ENCODE measurements at places on chromosomes 7 and 10.

GRCh38 chr10:27461312-27461711 lies 42.8 kb upstream of the RAB18 start:
- DNase-seq, result no peak

- DNase-seq, result no peak
These were observed 49.7 kb upstream of the DDC start for GRCh38 chr7:50614721-50615518.

GRCh38 chr7:2260820-2261219 lies 18.8 kb downstream of the NUDT1 start:
- peak; percentile 79 for DNase-seq

DNA sequence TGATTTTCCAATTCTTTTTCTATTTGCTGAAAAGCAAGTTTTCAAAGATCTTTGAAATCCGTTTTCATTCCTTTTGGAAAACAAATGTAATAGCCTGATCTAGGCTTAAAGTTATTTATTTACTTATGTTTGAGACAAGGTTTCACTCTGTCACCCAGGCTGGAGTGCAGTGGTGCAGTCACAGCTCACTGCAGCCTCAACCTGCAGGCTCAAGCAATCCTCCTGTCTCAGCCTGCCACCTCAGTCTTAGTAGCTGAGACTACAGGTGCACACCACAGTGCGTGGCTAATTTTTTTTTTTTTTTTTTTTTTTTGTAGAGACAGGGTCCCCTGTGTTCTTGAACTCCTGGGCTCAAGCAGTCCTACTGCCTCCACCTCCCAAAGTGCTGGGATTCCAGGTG lies 4.6 kb downstream of the ST7 start:
- DNase-seq, result no peak

GRCh38 chr10:38209332-38209731 lies 115.2 kb downstream of the ZNF37A start:
- no peak for DNase-seq

DNA sequence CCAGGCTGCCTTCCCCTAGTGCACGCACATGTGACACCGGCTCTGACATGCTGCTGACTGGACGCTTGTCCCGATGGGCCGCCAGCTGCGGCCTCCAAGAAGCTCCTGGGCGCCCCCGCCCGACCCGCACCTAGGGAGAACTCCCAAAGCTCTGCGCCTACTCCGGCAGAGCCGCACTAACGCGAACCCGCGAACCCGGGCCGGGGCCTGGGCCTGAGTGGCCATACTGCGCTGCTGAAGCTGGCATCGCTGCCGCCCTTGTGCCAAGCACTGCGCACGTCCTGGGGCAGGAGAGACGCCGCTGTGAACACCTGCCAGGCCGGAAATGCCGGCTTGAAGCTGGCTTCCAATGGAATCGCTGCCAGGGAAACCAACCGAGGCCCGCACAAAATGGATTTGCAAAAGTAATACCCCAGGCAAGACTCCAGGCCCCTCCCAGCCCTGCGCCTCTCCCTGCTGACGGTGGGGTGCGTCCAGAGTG lies 85.1 kb downstream of the WASHC2A start:
- DNase-seq, result no peak

GRCh38 chr10:29114141-29114540 lies 174.7 kb upstream of the LYZL1 start:
- no peak for DNase-seq

GRCh38 chr10:79386637-79387465 lies 39.6 kb downstream of the PPIF start:
- no peak for DNase-seq

DNA sequence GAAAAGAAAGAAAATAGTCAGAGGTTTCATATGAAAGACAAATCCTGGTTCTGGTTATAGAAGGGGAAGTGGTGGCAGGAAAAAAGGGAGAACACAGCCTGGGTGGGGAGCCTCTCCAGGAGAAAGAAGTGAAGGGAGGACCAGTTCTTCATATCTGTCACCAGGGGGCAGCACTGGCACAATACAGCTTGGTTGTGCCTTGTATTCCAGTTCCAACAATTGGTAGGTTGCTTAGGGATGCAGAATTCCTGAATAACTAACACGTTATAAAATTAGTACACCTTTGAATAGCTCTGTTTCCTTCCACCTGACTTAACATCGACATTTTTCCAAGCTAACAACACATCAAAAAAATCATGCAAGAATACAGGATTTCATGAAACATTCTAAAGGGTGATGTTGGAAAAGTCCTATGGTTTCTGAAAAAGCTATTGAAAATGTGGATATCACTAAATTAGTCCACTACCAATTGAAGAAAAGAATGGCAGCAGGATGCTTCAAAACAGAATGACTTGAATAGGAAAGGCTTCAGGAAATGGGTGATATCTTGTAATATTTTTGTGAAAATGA lies 52.9 kb downstream of the CYP26A1 start:
- DNase-seq, result no peak

DNA sequence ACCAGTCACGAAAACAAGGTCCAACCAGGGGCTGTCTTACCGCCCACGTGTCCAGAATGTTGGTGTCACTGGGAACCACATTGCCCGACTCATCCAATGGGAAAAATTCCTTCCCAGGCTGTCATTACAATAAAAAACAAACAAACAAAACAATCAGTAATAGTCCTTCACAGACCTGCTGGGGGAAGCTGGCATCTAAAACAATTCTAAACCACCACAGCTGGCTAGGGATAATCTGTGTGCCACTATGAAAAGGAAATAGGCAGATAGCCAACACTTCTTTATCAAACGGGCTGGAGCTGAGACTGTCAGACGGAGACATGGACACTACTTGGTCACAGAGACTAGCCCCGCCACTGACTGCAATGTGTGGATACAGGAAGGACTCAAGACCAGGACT lies 9.2 kb downstream of the AKR1B1 start:
- no peak for DNase-seq

- DNase-seq, result no peak
These were observed 12.4 kb downstream of the PAPOLB start for GRCh38 chr7:4849390-4849789.

DNA sequence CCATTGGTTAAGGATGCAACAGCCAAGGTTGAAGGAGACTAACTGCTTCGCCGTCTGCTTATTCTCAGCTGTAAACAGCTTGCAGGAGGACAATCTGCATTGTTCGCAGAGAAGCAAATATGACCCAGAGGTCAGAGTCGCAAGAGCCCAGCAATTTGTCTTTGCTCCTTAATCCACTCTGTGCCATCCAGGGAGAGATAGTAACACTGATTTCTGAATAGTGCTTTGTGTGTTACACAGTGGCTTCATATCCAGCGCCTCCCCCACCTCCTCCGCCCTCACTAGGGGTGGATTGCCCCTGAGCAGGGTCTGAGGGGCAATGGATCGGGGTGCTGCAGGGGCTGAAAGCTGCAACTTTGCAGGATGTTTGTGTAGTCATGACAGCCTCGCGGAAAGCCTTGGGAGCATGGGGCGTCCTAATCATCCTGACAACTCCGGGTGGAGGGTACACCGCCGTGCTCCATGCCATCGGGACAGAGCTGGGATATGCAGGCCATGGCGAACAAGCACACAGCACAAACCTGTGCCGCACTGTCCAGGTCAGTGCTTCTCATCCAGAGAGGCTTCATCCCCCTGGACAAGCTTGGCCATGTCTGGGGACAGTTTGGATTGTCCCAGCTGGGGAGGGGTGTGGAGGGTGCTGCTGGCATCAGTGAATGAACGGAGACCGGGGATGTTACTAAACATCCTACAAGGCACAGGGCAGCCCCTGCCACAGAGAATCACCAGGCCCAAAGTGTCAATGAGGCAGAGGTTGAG lies 103.1 kb upstream of the INSIG1 start:
- DNase-seq, result no peak

DNA sequence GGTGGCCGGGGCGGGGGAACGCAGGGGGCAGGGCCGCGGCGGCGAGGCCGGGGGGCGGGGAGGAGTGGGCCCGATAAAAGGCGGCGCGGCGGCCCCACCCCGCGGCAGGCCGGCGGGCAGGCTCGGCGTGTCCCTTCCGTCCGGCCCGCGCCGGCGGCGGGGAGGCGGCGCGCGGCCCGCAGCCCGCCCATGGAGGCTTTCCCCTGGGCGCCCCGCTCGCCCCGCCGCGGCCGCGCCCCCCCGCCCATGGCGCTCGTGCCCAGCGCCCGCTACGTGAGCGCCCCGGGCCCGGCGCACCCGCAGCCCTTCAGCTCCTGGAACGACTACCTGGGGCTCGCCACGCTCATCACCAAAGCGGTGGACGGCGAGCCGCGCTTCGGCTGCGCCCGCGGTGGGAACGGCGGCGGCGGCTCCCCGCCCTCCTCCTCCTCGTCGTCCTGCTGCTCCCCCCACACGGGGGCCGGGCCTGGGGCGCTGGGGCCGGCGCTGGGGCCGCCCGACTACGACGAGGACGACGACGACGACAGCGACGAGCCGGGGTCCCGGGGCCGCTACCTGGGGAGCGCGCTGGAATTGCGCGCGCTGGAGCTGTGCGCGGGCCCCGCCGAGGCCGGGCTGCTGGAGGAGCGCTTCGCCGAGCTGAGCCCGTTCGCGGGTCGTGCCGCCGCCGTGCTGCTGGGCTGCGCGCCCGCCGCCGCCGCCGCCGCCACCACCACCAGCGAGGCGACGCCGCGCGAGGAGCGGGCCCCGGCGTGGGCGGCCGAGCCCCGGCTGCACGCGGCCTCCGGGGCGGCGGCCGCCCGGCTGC lies at the start of gene NANOS1:
Gene NANOS1 (plus strand): TSS at position 102 of the 808 bp plus-strand sequence. CDS start 88 bp downstream, at position 190.
- no peak for DNase-seq

DNA sequence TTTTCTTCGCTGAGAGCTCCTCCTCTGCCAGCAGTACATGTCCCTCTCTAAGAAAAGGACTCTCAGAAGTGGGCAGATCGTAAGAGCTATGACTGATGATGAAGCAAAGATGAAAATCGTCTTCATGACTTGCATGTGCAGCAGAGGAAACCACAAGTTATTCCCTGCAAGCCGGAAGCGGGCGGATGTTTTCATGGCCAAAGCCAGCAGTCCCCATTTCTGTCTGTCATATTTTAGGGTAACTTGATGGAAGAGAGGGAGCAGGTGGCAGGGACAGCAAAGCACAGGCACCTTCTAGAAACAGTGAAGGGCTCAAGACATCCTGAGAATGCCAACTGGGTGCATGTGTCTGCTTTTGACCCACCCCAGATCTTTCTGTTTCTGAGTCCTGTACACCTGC lies 19.9 kb downstream of the KLF6 start:
- no peak for DNase-seq

DNA sequence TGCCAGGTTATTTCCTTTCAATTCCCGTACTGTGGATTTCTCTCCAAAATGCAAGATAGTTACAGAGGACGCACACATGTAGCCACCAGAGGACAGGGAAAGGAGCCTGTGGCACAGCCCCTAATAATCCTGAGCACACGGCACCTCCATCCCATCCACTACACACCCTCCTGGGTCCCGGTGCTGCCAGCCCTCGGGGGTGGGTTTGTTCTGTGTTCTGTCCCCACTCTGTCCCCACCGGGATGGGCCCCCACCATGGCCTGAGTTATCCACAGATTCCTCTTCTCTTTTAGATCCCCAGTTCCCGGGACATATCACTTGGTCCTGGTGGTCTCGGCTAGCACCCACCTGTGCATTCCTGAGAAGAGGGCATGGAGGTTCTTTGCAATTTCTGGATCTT lies 196.9 kb upstream of the PPP2R2D start:
- no peak for DNase-seq

DNA sequence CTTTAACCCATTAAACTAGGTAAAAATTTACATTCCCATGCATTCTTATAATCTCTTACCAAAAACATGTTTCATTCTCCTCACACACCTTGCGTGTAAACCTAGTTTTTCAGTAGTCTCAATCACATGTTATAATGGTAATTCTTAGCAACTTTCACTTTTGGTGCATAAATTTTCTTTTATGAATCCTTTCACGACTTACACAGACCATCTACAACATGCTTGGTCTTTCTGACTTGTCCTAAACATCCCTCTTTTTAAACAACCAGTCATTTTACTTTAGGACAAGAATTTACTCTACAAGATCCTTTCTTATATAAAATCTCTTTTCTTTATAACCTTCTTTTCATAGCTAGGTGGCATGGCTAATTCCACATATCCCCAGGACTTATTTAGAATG lies 25.8 kb downstream of the FBXL13 start:
- no peak for DNase-seq

DNA sequence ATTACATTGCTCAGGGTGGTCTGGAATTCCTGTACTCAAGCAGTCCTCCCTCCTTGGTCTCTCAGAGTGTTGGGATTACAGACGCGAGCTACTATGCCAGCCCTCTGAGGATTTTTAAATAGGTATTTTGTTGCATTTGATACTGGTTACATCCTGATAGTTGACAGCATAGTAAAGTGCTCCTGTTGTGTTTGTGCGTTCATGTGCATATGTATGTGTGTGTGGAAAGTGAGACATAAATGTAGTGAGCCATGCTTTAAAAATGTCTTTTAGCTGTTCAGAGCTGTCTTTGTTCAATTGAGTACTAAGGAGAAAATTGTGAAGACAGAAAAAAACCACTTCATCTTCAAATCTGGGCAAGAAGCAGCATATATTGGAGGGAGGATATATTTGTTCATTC lies 27.8 kb downstream of the ZNRF2 start:
- DNase-seq, result no peak

GRCh38 chr10:2920168-2920567 lies 147.2 kb upstream of the PFKP start:
- no peak for DNase-seq

- DNase-seq, result no peak
These were observed 36.2 kb upstream of the HECW1 start for GRCh38 chr7:43076189-43076605.

DNA sequence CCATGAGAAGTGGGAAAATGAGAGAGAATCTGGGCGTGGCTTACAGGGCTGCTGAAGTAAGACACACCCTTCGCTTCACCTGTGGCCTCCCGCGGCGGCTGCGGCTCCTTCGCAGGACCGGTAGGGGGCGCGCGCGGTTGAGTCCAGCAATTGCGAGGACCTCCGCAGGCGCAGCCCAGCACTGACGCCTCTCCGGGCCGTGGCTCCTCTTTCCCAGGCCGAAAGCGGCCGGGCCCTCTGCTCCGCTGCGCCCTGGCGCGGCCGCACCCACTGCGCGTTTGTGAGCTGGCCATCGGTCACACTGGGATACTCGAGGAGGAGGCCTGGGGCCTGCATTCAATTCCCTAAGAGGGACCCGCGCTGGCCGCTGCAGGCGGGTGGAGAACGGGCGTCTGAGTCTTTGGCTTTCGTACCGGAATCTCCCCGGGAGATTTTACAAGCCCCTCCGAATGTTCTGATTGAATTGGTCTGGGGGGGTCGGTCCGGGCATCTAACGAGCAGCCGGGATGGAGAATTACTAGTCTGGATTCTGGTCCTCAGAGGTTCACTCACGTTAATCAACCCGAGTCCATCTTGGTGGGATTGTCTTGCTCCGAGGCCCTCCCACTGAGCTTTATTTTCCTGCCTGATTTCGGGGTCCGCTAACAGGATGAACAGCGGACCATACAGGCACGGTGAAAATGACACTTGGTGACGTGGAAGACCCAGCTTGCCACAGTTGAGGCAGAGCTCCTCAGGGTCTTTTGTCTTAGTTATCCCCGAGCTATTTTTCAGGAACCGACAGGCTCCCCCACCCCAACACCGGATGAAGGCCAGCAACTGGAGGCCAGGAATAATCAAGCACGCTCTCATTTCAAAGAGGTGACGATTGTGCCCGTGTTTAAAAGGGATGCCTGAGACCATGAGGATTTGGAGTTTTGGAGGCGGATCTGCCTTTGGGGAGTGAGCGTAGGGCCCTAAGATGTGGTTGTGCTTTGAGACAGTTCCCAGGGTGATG lies at the start of gene LRRD1:
Gene LRRD1 (minus strand): TSS at position 215 of the 997 bp plus-strand sequence. CDS start 13,940 bp downstream, outside the sequence.
- DNase-seq, result no peak

All from NCI-H1105 (cell line).